Cardiac muscle cell (in vitro differentiated cells and primary cell): ENCODE measurements at places on chromosomes 2 and 18. TPM values are rescaled to one million over a fixed set of nuclear protein-coding genes. Genes with fewer than 3 reads are reported as not detected.

- peaks cover 4% of the 10 kb centered on the region for H3K4me1 ChIP-seq
- H3K36me3 ChIP-seq, result peaks cover 26% of the 10 kb centered on the region
- no peaks in the 10 kb centered on the region for H3K27me3 ChIP-seq
These were observed 5.2 kb downstream of the FN1 start for GRCh38 chr2:215430528-215431187.

GRCh38 chr18:74679006-74679678 lies 81.5 kb downstream of the ZNF407 start:
- H3K27ac ChIP-seq, result no peak overlapping the region
- no peak for DNase-seq
- peaks cover 15% of the 10 kb centered on the region for H3K4me1 ChIP-seq
- H3K36me3 ChIP-seq, result no peaks in the 10 kb centered on the region

DNA sequence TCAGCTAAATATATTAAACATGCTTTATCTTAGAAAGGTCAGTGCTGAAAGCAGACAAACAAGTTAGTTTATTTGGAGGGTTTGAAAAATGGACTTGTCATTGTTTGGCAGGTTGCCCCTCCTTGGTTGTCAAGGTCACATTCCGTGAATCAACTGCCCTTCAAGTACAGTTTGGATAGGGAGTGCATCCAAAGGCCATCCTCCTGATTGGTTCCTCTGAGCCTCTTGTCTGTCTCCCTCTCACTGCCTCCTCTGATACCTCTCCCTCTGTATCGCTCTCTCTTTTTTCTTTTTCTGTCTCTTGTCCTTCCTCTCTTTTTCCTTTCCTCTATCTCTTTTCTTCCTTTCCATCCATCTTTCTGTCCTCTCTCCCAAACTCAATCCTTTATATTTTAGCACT lies 5.4 kb downstream of the ITGAV start:
- DNase-seq, result peak; percentile 71
- H3K27me3 ChIP-seq, result no peaks in the 10 kb centered on the region
- no peak overlapping the region for H3K4me3 ChIP-seq
- peaks cover 39% of the 10 kb centered on the region for H3K4me1 ChIP-seq
- no peaks in the 10 kb centered on the region for H3K36me3 ChIP-seq

GRCh38 chr2:159516241-159516758 lies 100.0 kb downstream of the BAZ2B start:
- peak overlapping the region; percentile 26 for H3K4me3 ChIP-seq
- peak overlapping the region; percentile 66 for H3K27ac ChIP-seq
- H3K27me3 ChIP-seq, result no peaks in the 10 kb centered on the region
- H3K36me3 ChIP-seq, result no peaks in the 10 kb centered on the region

DNA sequence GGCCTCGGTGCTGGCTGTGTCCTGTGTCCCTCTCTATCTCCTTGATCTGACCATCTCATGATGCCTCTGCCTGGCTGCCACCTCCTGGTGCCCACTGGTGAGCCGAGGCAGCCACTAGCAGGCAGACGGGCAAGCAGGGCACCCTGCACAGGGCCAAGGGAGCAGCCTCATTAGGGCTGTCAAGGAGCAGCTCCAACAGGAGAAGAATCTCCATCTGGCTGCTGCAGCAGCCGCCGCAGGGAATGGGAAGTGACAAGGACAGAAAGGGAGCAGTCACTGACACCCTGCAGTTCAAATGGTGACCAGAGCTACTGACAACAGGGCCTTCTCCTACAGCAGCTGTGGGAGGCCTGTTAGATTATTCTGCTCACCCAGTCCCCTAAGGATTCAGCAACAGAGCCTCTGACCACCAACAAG lies 32.6 kb downstream of the ALPK2 start:
- peaks cover 43% of the 10 kb centered on the region for H3K36me3 ChIP-seq
- H3K27ac ChIP-seq, result peak overlapping the region; percentile 84
- DNase-seq, result no peak
- no peak overlapping the region for H3K4me3 ChIP-seq
- H3K27me3 ChIP-seq, result no peaks in the 10 kb centered on the region

GRCh38 chr2:121722479-121722878 lies 14.2 kb downstream of the NIFK start:
- peaks cover 8% of the 10 kb centered on the region for H3K36me3 ChIP-seq
- no peak overlapping the region for H3K4me3 ChIP-seq
- H3K27ac ChIP-seq, result no peak overlapping the region
- H3K4me1 ChIP-seq, result no peaks in the 10 kb centered on the region
- DNase-seq, result peak; percentile 19

GRCh38 chr2:214128040-214128439 lies 282.8 kb upstream of the VWC2L start:
- H3K27ac ChIP-seq, result no peak overlapping the region
- H3K4me1 ChIP-seq, result no peaks in the 10 kb centered on the region
- no peaks in the 10 kb centered on the region for H3K36me3 ChIP-seq
- no peak for DNase-seq
- H3K27me3 ChIP-seq, result no peaks in the 10 kb centered on the region
- H3K4me3 ChIP-seq, result no peak overlapping the region

DNA sequence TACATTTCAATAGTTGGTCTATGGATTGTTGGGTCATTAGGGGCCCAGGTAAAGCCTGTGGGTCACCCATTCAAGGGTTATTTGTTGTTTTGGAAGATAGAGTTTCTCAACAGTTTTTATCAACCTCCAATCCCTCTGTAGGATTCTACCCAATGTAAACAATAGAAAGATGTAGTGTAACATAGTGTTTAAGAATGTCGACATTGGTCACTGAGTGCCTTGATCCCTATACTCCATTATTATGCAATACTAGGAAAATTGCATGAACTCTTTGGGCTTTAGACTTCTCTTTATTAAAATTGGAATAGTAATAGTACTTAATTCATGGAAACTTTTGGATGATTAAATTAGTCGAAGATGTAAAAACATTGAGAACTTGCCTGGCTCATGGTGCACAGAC lies 292.1 kb downstream of the GPD2 start:
- H3K36me3 ChIP-seq, result no peaks in the 10 kb centered on the region
- H3K27me3 ChIP-seq, result no peaks in the 10 kb centered on the region
- no peak overlapping the region for H3K4me3 ChIP-seq
- no peaks in the 10 kb centered on the region for H3K4me1 ChIP-seq
- no peak overlapping the region for H3K27ac ChIP-seq
- DNase-seq, result no peak

GRCh38 chr2:221104361-221104811 lies 467.7 kb downstream of the EPHA4 start:
- H3K36me3 ChIP-seq, result no peaks in the 10 kb centered on the region
- DNase-seq, result peak; percentile 44
- H3K4me1 ChIP-seq, result peaks cover 16% of the 10 kb centered on the region
- peak overlapping the region; percentile 60 for H3K27ac ChIP-seq
- H3K27me3 ChIP-seq, result no peaks in the 10 kb centered on the region
- no peak overlapping the region for H3K4me3 ChIP-seq

GRCh38 chr2:20526708-20527107 lies 79.8 kb downstream of the RHOB start:
- H3K4me1 ChIP-seq, result no peaks in the 10 kb centered on the region
- no peak overlapping the region for H3K27ac ChIP-seq
- H3K27me3 ChIP-seq, result no peaks in the 10 kb centered on the region
- no peak overlapping the region for H3K4me3 ChIP-seq

GRCh38 chr18:32060026-32060425 lies 31.6 kb upstream of the RNF138 start:
- H3K36me3 ChIP-seq, result no peaks in the 10 kb centered on the region
- H3K27me3 ChIP-seq, result no peaks in the 10 kb centered on the region
- H3K27ac ChIP-seq, result no peak overlapping the region

DNA sequence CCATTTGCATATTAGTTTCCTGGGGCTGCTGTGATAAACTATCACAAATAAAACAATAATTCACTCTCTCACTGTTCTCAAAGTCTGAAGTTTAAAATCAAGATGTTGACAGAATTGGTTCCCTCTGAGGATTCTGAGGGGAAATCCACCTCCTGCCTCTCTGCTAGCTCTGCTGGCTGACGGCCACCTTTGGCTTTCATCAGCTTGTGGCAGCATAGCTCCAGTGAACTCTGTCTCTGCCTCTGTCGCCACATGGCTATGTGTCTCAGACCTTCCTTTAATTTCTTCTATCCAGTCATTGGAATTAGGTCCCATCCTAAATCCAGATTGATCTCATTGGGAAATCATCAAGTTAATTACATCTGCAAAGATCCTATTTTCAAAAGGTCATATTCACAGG lies 38.9 kb upstream of the TRIM43 start:
- no peaks in the 10 kb centered on the region for H3K27me3 ChIP-seq
- H3K27ac ChIP-seq, result no peak overlapping the region

DNA sequence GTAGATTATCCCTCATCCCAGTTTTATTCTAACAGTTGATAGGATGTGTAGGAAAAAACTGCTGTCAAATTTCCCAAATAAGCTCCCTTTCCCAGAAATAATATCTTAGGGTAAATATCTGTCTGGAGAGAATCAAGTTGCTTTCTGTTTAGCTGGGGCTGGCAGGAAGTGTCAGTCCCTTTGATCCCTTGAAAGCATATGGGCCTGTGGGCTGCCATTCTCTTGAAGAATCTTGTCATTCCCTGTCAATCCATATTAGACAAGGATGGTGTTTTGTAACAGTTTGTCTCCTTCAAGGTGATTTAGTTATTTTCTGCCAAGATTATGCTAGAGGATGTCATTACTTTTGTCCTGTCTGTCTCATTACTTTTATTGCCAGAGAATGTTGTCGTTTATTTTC lies 37.1 kb upstream of the UBE2E3 start:
- no peaks in the 10 kb centered on the region for H3K27me3 ChIP-seq
- no peaks in the 10 kb centered on the region for H3K36me3 ChIP-seq
- no peaks in the 10 kb centered on the region for H3K4me1 ChIP-seq
- no peak overlapping the region for H3K27ac ChIP-seq
- H3K4me3 ChIP-seq, result no peak overlapping the region
- no peak for DNase-seq

DNA sequence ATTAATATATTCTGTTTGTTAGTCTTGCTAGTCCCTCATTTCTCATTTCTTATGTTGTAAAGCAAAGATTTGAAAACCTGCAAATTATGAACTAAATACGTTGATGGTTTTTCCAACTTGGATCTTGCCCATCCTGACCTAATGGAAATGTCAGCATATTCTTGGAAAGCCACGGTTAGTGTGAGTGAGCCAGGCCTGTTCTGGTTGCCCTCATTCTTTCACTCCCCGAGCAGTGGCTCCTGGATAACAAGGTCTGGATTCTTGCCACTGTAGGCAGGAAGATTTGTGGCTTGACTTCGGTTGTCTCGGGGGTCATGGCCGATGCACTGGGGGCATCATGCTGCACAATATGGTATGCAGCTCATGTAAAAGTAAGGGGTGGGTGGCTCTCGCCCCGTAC lies 359.1 kb downstream of the MEIS1 start:
- H3K27ac ChIP-seq, result no peak overlapping the region
- no peaks in the 10 kb centered on the region for H3K4me1 ChIP-seq
- no peak for DNase-seq
- no peaks in the 10 kb centered on the region for H3K27me3 ChIP-seq

GRCh38 chr2:119429225-119429981 lies 2.3 kb upstream of the TMEM37 start:
- H3K36me3 ChIP-seq, result no peaks in the 10 kb centered on the region
- H3K4me3 ChIP-seq, result no peak overlapping the region
- H3K4me1 ChIP-seq, result peaks cover 25% of the 10 kb centered on the region
- H3K27me3 ChIP-seq, result no peaks in the 10 kb centered on the region
- peak overlapping the region; percentile 72 for H3K27ac ChIP-seq

- H3K27ac ChIP-seq, result no peak overlapping the region
- H3K27me3 ChIP-seq, result no peaks in the 10 kb centered on the region
- no peaks in the 10 kb centered on the region for H3K4me1 ChIP-seq
- no peaks in the 10 kb centered on the region for H3K36me3 ChIP-seq
These were observed 35.2 kb downstream of the COPS8 start for GRCh38 chr2:237120916-237121315.

GRCh38 chr2:211514049-211514448 lies 957.6 kb downstream of the CPS1 start:
- no peak overlapping the region for H3K4me3 ChIP-seq
- H3K36me3 ChIP-seq, result no peaks in the 10 kb centered on the region
- H3K27ac ChIP-seq, result no peak overlapping the region
- no peak for DNase-seq
- H3K27me3 ChIP-seq, result no peaks in the 10 kb centered on the region

- no peaks in the 10 kb centered on the region for H3K36me3 ChIP-seq
- no peak for DNase-seq
- no peak overlapping the region for H3K27ac ChIP-seq
- no peaks in the 10 kb centered on the region for H3K4me1 ChIP-seq
- no peak overlapping the region for H3K4me3 ChIP-seq
These were observed 49.2 kb downstream of the EFEMP1 start for GRCh38 chr2:55874338-55874737.

GRCh38 chr18:60110836-60111235 lies 211.0 kb downstream of the PMAIP1 start:
- H3K4me3 ChIP-seq, result no peak overlapping the region
- no peaks in the 10 kb centered on the region for H3K4me1 ChIP-seq
- no peaks in the 10 kb centered on the region for H3K36me3 ChIP-seq
- H3K27ac ChIP-seq, result no peak overlapping the region

GRCh38 chr2:573025-573424 lies 104.2 kb downstream of the TMEM18 start:
- no peaks in the 10 kb centered on the region for H3K36me3 ChIP-seq
- H3K4me1 ChIP-seq, result no peaks in the 10 kb centered on the region
- no peak overlapping the region for H3K4me3 ChIP-seq
- no peak for DNase-seq
- no peak overlapping the region for H3K27ac ChIP-seq
- H3K27me3 ChIP-seq, result peaks cover 37% of the 10 kb centered on the region

DNA sequence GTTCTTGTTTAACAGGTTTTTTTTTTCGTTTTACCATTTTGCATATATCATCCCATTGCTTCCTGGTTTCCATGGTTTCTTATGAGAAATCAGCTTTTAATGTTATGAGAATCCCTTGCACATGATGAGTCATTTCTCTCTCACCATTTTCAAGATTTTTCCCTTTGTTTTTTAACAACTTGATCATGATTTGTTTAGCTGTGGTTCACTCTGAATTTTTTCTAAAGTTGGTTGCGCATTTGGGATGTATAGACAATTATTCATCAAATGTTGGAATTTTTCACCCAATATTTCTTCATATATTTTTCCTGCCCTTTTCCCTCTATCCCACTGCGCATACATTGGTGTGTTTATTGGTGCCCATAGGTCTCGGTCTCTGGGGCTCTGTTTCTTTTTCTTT lies 42.4 kb upstream of the BIN1 start:
- no peak overlapping the region for H3K27ac ChIP-seq
- peaks cover 12% of the 10 kb centered on the region for H3K4me1 ChIP-seq
- DNase-seq, result peak; percentile 84
- no peaks in the 10 kb centered on the region for H3K27me3 ChIP-seq

GRCh38 chr2:40219141-40219540 lies 232.7 kb downstream of the SLC8A1 start:
- H3K4me1 ChIP-seq, result peaks cover 24% of the 10 kb centered on the region
- no peak for DNase-seq
- peak overlapping the region; percentile 44 for H3K27ac ChIP-seq
- no peak overlapping the region for H3K4me3 ChIP-seq
- no peaks in the 10 kb centered on the region for H3K27me3 ChIP-seq
- H3K36me3 ChIP-seq, result peaks cover 3% of the 10 kb centered on the region

GRCh38 chr18:75545189-75545588 lies 117.7 kb upstream of the SMIM21 start:
- H3K27ac ChIP-seq, result no peak overlapping the region
- no peak overlapping the region for H3K4me3 ChIP-seq
- H3K4me1 ChIP-seq, result no peaks in the 10 kb centered on the region
- no peak for DNase-seq
- no peaks in the 10 kb centered on the region for H3K36me3 ChIP-seq

The OXER1 gene
- polyA plus RNA-seq, result 0.12 and 0.15 TPM in 2 replicates

The DIPK1C gene
- polyA plus RNA-seq, result not detected in 2 replicates

The FMNL2 gene
- polyA plus RNA-seq, result 5.1 and 6.6 TPM in 2 replicates

The RBM44 gene
- polyA plus RNA-seq, result 0.15 and 0.46 TPM in 2 replicates

The ANKRD30B gene
- polyA plus RNA-seq, result not detected in 2 replicates

The TMEM198 gene
- 8.2 and 12.2 TPM in 2 replicates for polyA plus RNA-seq

The CPLX4 gene
- not detected in 2 replicates for polyA plus RNA-seq

The CTAGE1 gene
- polyA plus RNA-seq, result not detected in 2 replicates

The CD207 gene
- not detected in 2 replicates for polyA plus RNA-seq

The CLIP4 gene
- 4.2 and 7.9 TPM in 2 replicates for polyA plus RNA-seq

The NT5DC4 gene
- polyA plus RNA-seq, result not detected in 2 replicates

The HIBCH gene
- 66.7 and 70.0 TPM in 2 replicates for polyA plus RNA-seq
